ENCODE measurements at places on chromosomes 16 and 17.

GRCh38 chr16:6493555-6493954 lies 839.1 kb upstream of the RBFOX1 start:
- no peak for DNase-seq

- peak; percentile 61 for DNase-seq
These were observed 2.6 kb downstream of the HNF1B start for GRCh38 chr17:37742116-37742761.

GRCh38 chr16:2970563-2970962 lies 1.4 kb downstream of the PAQR4 start:
- DNase-seq: peak; percentile 32

- DNase-seq: no peak
These were observed 77.2 kb downstream of the SHISA6 start for GRCh38 chr17:11318207-11318606.

DNA sequence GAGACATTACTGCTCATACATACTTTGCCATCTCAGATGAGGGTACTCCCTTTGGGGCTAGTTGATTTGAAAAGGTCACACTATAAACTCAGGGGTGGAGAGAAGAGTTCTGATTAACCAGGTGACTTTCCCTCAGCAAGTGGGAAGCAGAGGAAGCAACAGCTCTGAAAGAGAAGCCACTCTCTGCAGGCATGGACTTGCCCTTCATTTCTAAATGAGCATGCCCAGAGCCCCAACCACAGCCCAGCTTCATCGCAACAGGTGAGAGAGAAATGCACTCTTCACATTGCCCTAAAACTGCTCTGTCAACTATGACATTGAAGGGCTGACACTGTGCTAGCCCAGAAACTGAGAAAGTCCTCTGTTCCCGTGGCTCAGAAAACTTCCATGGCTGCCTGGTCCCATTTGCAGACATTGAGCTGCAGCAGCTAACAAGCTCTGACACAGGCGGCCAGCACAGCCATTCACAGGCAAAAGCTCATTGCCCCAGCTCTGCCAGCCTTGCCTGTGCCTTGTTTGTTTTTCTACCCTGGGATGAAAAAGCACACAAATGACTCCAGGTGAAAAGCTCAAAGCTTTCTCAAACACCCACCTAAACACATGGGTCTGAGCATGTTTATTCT lies 419.8 kb upstream of the DYNLRB2 start:
- no peak for DNase-seq

- DNase-seq: peak; percentile 89
These were observed 88.4 kb upstream of the CIBAR2 start for GRCh38 chr16:85200471-85201278.

GRCh38 chr17:4881761-4882555 lies 17.4 kb upstream of the C17orf107 start:
- DNase-seq: peak; percentile 71

DNA sequence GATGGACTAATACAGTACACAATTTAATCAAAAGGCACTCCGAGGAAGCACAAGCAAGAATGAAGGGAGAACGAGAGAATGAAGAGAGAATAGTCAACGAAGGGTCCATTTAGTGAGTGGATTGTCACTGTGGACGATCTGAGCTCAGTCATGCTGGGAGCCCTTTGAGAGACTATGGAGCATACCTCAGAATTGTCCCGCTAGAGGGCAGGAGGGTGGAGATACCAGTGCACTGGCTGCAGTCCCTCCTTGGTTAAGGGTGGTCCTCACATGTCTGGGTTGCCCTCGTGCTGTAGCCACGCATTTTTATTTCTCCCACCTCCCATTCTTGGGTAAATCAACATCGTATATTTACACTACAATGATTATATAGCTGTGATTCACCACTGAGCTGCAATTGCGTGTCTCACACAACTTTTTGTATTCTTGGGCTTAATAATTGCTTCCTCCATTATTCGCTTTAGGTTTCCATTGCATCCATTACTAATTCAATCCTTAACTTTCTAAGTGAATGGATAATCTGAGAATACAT lies 33.2 kb upstream of the FAM20A start:
- DNase-seq: no peak

DNA sequence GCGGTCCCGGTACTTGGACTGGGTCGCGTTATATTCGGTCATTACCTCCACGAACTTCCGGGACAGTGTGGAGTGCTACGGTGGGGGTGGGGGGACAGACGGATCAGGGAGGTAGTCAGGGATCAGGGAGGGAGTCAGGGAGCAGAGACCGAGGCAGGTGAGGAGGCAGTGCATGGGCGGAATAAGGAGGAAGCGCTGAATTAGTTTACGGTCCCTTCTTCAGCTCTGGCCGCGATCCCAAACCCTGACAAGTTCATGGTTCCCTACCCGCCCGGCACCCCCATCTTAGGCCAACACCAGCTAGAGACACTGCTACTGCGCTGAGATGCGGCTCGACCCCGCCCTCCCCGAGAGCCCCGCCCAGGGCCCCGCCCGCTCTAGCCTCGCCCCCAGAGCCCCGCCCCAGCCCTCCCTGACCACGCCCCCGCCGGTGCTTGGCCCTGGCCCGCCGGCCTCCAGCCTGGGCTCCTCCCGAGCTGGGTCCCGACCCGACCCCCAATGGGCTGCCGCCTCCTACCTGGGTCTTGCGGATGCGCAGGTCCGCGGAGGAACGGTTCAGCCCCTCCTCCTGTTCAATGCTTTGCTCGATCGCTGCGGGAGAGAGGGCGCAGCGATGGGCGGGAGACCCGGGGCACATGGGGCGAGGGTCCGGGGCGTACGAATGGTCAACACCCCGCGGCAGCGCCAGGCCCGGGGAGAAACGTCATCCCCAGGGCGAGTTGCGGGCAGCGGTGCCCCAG lies 12.1 kb downstream of the HSD3B7 start:
- DNase-seq: peak; percentile 76

- no peak for DNase-seq
These were observed 136.1 kb downstream of the RAB11FIP4 start for GRCh38 chr17:31527606-31528005.

DNA sequence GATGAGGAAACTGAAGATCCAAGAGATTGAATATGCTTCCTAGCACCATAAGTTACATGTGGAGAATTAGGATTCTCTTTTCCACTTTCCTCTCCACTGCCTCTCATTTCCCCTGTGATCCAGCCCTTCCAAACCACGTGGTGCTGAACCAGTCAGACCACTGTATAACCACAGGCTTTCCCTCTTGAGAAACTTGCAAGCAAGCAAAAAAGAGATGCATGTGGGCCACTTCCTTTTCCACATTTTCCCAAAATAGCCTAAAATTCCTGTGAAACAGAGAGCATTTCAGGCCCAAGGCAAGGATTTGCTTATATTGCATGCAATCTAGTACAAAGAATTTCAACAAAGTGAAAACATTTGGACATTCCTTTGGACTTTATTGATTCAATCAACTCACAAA lies 59.3 kb upstream of the KSR1 start:
- DNase-seq: no peak

GRCh38 chr16:84239141-84239769 lies 557 bp downstream of the KCNG4 start:
- DNase-seq: no peak

DNA sequence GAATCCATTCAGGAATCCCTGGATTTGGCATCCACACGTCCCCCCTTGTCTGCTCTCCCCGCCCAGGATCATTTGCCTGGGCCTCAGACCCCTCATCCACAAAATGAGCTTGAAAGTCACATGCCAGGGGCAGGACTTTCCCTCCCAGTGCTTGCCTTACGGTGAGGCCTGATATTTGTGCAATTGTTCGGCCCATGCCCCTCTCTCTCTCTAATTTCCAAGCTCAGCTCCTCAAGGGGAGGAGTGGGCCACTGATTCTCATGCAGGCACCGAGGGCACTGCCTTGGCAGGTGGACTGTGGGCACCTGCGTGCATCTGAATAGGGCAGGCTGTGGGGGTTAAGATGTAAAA lies 267.2 kb upstream of the FOXF1 start:
- no peak for DNase-seq

GRCh38 chr16:79366635-79367034 lies 233.9 kb downstream of the MAF start:
- no peak for DNase-seq

DNA sequence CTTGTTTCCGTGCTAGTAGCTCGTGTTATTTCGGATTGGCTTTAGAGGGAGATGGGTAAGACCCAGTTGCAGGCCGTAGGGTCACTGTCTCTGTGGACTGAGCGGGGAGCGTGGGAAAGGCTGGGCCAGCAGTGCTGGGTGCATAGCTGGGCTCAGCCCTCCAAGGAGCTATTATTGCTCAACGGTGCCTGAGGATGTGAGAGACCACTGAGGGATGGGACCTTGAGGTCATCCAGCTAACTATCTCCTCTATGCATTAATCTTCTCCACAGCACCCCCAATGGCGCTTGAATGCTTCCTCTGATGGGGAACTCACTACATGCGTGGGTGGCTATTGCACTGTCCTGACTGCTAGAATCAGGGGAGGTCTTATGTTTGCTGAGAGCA lies 126.1 kb upstream of the FOXF1 start:
- no peak for DNase-seq

DNA sequence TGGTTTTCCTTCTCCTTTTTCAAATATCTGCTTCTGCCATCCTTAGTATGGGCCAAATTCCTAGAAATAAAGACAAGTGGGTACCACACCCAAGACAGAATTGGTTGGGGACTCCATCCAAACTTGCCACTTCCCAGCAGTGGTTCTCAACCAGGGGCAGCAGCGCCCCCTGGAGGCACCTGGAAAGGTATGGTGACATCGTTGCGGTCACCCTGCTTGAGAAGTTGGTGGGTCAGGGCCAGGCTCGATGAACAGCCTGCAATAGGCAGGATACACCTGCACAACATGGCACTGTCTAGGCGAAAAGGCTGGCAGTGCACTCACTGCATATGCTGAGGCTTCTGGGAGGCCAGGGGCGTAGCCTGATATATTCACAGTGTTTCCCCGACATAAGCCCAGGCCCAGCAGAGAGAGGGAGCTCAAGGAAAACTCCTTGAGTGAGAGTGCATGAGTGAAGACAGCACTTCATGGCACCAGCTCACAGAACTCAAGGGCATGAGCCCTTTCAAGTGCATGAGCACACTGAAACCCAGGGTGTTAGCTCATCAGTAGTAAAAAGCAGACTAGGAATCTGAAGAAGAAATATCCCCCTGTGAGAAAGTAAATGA lies 57.7 kb downstream of the CMC2 start:
- DNase-seq: peak; percentile 76

GRCh38 chr17:58315281-58315711 lies 13.3 kb downstream of the TSPOAP1 start:
- DNase-seq: peak; percentile 56

- DNase-seq: no peak
These were observed 2.1 kb downstream of the TXNDC11 start for GRCh38 chr16:11740567-11740966.

GRCh38 chr16:8863594-8864424 lies 5.0 kb downstream of the CARHSP1 start:
- peak; percentile 94 for DNase-seq

DNA sequence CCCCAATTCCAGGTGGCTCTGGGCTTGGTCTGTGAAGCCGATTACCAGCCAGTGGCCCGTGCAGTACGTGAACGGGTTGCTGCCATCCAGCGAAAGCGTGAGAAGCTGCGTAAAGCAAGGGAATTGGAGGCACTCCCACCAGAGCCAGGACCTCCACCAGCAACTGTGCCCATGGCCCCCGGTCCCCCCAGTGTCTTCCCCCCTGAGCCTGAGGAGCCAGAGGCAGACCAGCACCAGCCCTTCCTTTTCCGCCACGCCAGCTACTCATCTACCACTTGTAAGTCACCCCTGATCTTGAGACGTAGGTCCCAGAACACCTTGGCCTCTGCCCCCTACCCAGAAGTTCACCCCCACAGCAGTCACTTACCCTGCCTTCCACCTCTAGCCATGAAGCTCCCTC lies 6.9 kb downstream of the WNK4 start:
- no peak for DNase-seq

DNA sequence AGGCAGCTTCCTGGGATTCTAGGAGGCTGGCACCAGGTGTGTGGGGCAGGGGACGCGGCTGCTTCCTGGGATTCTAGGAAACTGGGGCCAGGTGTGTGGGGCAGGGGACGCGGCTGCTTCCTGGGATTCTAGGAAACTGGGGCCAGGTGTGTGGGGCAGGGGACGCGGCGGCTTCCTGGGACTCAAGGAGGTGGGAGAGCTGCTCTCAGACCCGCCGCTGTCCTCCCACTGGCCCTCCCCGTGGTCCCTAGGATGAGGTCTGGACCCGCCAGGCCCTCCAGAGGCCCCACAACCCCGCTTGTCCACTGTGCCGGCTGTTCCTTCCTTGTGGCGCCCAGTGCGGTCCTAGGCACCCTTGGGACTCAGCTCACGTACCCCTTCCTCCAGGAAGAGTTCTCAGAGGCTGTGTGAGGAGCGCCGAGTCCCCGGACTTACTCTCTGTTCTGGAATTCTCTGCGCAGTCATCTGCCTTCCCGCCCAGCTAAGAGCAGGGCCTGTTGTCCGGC lies 565 bp downstream of the DPEP1 start:
- DNase-seq: no peak

DNA sequence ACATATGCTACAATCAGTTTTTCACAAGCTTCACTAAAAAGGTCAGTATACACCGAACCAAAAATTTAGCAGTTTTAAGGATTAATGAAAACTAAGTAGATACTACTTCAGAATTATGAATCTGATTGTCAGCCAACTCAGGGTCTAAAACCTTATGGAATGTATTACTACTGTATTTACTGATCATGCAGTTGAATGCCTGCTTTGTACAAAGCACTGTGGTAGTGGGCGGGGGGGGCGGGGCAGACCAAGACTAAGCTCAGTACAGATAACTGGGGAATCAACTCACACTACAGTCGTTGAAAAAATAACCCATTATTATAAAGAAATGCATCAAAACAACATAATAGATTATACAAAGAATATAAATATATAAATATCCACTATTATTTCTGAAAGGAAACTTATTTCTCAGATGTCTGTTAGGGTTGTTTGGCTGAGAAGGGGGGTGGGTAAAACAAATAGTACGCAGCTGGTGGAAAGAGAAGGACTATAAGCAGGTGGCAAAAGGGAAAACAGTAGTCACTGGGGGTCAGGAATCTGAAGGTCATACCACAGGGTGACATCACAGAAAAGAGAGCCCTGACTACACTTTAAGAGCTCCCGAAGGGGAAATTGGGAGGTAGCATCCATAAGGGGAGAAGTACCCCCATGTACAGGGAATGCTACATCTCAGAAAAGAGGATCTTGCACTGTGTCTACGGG lies 109.4 kb upstream of the AXIN2 start:
- no peak for DNase-seq

DNA sequence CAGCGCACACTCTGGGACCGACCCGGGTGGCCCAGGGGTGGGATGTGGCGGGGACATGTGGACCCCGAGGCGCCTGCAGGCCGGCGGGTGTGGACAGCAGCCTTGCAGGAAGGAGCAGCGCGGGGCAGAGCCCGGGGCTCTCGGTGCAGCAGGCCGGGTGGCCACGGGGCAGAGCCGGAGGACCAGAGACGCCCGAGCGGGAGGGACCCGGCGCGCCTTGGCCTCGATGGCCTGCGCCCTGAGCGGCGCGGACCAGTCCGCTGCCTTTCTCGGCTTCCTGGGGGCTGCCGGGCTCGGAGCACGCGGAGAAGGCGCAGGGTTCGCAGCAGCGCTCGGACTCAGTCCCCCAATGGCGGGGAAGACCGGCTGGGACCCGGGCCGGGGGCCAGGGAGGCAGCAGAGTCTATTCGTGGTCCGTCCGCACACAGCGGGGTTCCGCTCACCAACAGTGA lies 43.4 kb downstream of the OSBPL7 start:
- no peak for DNase-seq

GRCh38 chr17:71417142-71417541 lies 703.7 kb upstream of the SOX9 start:
- no peak for DNase-seq

- DNase-seq: peak; percentile 97
These were observed at the start of gene CFDP1 for GRCh38 chr16:75432828-75433731. Gene CFDP1, minus strand, starts transcription at chr16:75433503. Its CDS starts 151 bp downstream, at chr16:75433352.
